ENCODE measurements at places on chromosomes 16 and 17.

- no peak for DNase-seq
Measured at GRCh38 chr16:9407206-9407758, 315.8 kb downstream of the HAPSTR1 start.

GRCh38 chr16:12214509-12214908 is 238.0 kb downstream of the SNX29 start:
- DNase-seq, result no peak

DNA sequence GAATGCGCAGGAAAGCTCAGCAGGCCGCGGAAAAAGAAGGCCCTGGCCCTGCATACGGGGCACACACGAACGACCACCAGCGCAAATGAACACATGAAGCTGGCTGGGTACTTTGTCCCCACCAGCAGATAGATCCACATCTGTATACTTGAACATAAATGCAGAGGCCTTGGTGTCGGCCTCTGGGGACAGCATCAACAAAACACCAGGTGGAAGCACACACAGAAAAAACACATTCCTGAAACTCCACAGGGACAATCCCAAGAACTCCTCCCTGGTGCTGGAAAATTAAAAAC is 606 bp upstream of the ZBTB4 start:
- no peak for DNase-seq

DNA sequence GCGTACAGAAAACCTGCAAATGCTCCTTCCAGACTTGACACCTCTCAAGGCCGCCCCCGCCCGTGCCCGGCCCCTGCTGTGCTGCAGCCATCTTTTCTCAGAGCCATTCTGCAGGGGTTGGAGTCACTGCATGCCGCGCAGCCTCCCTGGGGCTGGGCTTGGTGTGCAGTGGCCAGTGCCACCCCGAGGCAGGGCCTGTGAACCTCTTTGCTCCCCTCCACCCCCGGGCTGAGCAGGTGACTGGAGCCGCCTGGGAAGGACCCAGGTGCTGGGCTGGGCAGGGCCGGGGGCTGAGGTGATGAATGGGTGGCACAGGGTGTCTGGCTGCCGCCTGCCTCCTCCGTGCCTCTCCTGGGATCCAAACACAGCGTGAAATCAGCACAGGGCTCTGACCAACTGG is 20.3 kb downstream of the MRM3 start:
- DNase-seq, result no peak

GRCh38 chr16:29192329-29193247 is 207.7 kb downstream of the LAT start:
- DNase-seq, result peak; percentile 14

GRCh38 chr16:68086336-68086841 is 1.2 kb downstream of the NFATC3 start:
- DNase-seq, result no peak

DNA sequence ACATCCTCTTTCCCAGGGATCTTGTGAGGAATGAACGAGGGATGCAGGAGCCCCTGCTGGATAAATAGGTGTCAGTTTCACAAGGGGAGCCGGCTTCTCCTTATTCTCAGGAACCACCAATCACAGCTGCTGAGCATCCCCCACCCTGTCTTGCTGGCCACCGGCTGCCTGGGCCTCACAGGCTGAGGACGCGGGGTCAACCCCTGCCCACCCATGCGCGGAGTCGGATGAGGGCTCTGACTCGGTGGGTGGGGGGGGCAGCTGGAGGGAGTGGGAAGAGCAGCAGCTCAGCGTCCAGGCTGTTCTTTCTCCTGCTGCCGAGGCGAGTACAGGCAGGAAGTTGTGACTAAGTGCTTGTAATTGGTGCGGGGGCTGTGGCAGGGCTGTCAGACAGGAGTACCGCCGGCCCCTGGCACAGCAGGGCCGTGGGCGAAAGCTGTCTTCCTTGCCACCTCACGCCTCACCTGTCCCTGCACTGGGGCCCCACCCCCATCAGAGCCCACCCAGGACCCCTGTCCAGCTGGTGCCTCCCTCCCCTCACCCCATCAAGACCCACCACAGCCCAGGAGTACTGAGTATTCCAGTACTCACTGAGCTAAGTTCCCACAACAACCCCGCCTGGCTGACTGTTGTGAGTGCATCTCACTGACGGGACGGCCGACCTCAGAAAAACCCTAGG is 11.0 kb upstream of the DPEP1 start:
- DNase-seq, result peak; percentile 79

- no peak for DNase-seq
Measured at GRCh38 chr17:73639932-73640331, 4.3 kb downstream of the SDK2 start.

- DNase-seq, result no peak
Measured at GRCh38 chr17:81738801-81739393, 26.8 kb downstream of the SLC25A10 start.

GRCh38 chr17:10802496-10803284 is 1.2 kb downstream of the TMEM238L start:
- no peak for DNase-seq

- no peak for DNase-seq
Measured at GRCh38 chr16:51831595-51832367, 680.7 kb upstream of the SALL1 start.
